ENCODE measurements at places on chromosomes 6 and 20.

DNA sequence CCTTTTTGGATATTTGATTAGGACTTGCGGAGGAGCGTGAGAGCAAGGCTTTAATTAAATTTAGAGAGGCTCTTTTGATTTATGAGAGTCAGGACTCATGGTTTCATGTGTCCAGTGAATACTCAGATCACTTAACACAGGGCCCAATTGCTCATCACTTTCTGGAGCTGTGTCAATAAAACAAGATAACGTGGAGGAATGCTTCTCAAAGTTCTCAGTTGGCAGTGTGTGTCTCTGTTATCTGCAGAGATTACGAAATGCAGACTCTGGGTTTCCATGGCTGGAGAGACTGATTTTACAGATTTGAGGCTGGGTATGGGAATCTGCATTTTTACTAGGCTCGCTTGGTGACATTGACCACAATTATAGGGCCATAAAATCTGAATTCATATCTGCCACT, 335.8 kb upstream of the FLRT3 start:
- DNase-seq = no peak

- DNase-seq = no peak
Measured at GRCh38 chr20:58982406-58983114, 1.5 kb downstream of the NELFCD start.

DNA sequence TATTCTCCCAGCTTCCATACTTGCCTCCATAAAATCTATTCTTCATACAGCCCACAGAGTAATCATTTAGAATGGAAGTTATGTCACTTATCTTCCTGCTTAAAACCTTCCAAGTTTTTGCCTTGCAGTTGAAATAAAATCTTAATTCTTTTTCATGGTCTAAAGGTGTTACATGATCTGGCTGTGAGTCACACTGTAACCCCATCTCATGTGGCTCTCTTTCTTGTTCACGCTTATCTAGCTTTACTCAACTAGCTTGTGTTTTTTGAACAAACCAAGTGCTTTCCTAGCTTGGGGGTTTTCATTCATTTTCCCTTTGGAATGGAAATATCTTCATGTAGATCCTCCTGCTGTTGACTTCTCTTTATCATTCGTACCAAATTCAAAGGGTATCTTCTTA, 23.6 kb upstream of the THEMIS start:
- no peak for DNase-seq

DNA sequence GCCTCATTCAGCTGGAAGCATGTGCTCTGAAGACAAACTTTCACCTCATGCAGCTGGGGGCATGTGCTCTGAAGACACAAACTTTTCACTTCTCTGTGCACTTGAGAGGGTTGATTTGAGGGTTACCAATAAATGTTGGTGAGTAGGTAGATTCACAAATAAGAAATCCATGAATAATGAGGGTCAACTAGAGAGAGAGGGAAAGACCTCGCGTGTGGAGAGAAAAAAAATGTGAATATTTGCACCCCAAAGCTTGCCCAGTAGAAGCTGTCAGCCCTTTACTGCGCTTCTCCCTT, 43.4 kb downstream of the PSMB1 start:
- no peak for DNase-seq

- no peak for DNase-seq
Measured at GRCh38 chr20:7214081-7214740, 446.7 kb downstream of the BMP2 start.

DNA sequence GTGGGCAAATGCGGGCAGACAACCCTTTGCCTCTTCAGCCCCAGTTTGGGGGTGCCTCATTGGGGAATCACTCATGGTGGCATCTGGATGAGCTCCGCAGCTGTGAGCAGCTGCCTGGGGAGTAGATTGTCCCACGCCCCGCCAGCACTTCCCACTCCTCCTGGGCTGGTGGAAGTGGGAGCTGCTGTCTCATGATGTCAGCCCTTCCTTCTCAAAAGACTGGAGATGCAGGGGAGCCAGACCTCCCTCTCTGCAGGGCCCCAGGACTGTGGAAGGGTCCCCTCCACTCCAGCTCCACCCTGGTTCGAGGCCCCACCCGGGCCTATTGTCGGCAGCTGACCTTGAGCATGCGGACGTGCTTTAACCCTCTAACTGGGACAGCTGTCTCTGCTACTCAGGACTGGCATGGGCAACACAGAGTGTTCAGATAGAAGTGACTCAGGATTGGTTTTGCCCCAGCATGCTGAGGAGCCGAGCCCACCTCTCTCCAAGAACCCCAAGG, 2.0 kb downstream of the UNC93A start:
- DNase-seq = no peak

DNA sequence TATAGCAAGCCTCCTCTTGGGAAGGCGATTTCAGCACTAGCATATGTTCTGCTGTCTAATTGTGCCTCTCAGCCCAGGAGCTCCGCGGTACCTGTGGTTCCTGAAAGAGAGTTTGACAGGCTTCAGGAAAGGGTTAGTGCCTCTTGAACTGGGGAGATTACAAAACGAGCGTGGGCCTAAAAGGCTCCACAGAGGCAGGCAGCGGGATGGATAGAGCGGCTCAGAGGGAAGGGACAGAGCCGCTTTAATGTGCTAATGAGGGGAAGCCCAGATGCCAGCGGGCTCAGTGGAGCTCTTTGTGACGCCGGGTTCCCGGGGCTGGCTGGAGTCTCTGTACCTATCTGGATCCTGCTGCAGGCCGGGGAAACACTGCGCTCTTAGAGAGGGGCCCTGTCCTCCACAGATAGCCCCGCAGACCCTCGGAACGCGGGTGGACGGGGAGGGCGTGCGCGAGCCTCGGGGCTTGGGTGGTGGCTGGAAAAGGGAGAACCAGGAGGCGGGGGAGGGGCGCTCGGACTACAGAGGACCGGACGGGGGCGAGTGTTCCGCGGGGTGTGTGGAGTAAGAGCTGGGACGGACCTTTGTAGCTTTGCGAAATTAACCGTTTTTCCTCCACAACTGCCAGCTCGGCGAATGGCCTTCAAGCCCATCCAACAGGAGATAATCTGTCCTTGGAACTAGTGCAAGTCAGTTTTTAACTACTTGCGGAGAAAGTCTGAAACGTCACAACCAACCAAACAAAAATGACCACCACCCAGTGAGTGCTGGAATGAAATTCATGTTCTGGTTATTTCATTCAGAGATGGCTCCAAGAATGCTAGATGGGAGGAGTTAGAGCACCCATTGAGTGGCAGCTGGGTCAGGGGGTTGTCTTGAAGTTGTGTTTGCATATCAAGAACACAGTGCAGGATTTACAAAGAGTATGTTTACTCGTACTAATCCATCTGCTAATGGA, 13.0 kb downstream of the SLC35F1 start:
- DNase-seq = no peak

GRCh38 chr6:130895516-130895915, 68.3 kb downstream of the SMLR1 start:
- DNase-seq = no peak

DNA sequence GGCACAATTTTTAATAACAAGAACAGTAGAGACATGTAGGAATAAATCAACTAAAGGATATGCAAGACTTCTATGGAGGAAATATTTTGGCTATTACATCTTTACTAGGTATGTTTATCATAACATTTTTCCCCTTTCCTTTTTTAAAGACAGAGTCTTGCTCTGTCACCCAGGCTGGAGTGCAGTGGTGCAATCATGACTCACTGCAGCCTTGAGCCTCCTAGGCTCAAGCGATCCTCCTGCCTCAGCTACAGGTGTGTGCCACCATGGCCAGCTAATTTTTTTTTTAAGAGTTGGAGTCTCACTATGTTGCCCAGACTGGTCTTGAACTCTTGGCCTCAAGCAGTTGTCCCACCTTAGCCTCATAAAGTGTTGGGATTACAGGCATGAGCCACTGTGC, 37.0 kb downstream of the AKAP7 start:
- no peak for DNase-seq

DNA sequence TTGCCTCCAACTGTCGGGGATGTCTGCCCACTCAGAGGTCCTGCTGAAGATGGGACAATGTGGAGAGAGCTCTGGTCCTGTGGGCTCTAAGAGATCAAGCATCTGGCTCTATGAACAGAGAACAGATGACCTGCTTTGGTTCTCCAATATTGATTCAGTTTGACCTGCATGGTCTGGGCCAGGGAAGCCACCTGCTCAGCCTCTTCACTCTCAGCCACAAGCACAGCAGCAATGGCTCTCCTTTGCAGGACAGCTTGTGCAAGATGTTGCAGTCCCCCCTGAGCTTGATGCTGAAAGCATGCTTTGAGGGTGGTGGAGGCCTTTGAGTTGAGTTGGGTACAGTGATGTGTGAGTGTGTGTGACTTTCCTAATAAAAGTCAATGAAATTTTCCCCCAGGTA, 18.6 kb upstream of the MCM3 start:
- no peak for DNase-seq

GRCh38 chr6:68194846-68195478, 440.1 kb upstream of the ADGRB3 start:
- no peak for DNase-seq

- no peak for DNase-seq
Measured at GRCh38 chr20:14764511-14765369, 427.3 kb upstream of the FLRT3 start.

DNA sequence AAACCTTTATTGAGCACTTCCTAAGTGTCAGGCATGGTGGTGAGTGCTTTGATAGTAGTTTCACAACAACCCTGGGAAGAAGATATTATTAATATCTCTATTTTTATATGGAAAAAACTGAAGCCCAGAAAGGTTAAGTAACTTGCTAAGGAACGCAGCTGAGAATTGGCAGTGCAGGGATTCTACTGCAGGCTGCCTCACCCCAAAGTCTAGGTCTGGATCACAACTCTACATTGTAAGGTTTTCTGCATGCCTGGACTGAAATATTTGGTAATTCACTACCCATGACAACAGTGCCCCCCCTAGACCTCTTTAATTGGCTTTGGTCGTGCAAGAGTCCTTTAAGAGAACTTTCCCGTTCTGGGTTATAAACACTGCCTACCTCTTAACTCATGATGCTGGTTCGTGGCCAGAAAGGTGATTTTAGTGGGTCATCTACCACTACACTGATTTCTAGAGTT, 67.1 kb upstream of the KCNQ5 start:
- DNase-seq = no peak

- no peak for DNase-seq
Measured at GRCh38 chr20:12949429-12949980, 59.3 kb upstream of the SPTLC3 start.

DNA sequence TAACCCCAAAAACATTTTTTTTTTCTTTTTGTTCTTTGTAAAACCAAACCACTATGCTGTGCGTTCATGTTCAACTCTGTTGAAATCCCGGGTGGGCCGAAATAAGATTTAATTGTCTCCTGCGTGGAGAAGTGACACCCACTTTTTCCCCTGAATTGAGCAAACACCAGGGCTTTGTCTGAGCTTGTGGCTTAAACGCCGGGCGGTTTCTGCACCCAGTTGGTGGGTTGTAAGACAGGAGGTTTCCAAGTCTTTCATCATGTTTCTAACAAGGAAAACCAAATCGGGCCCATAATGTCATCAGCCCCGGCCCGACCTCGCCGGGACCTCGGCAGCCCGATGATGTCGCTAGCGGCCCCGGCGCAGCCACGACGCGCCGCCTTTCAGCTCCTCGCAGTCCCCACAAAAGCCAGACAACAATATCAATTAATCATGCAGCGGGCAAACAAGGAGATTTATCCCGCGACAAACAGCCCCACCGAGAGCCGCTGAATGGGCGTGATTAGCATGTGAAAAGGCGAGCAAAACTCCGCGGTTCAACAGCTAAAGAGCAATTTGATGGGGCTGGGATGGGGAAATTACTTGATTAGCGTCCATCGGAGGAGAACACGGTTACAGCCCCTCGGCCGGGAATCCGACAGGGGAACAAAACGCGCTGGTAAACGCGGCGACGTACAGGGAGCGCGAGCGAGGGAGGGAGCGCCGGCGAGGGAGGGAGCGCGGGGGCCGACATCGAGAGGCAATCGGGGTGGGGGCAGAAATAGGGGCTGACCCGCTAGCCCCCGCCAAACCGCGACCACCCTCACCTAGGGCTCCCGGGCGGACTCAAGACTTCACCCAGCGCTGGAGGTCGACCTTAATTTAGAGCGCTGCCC, 5.3 kb downstream of the LINC00237 start:
- DNase-seq = no peak

GRCh38 chr6:46989398-46989797, 52.7 kb downstream of the ADGRF1 start:
- peak; percentile 55 for DNase-seq

GRCh38 chr6:104409913-104410312, 449.8 kb downstream of the HACE1 start:
- no peak for DNase-seq
